ENCODE measurements at places on chromosomes 1 and 21. TPM values are rescaled to one million over a fixed set of nuclear protein-coding genes. Genes with fewer than 3 reads are reported as not detected.

PARK7 gene
- 183 TPM for total RNA-seq

SLC1A7 gene
- total RNA-seq = 0.52 TPM

KLHL20 gene
- 43.1 TPM for total RNA-seq

MORN1 gene
- 20.0 TPM for total RNA-seq

TRIM67 gene
- total RNA-seq = 0.39 TPM

LELP1 gene
- not detected for total RNA-seq
